CD4-positive, alpha-beta T cell treated with Interleukin-15 for 4 hours (primary cell): ENCODE measurements at places on chromosomes 12 and 14.

GRCh38 chr12:39048395-39048794 is 143.0 kb upstream of the CPNE8 start:
- no peak for DNase-seq

- DNase-seq: no peak
Measured at GRCh38 chr14:54864526-54864925, 38.1 kb downstream of the GCH1 start.

- DNase-seq: no peak
Measured at GRCh38 chr14:68686724-68687123, 106.1 kb downstream of the ZFP36L1 start.

DNA sequence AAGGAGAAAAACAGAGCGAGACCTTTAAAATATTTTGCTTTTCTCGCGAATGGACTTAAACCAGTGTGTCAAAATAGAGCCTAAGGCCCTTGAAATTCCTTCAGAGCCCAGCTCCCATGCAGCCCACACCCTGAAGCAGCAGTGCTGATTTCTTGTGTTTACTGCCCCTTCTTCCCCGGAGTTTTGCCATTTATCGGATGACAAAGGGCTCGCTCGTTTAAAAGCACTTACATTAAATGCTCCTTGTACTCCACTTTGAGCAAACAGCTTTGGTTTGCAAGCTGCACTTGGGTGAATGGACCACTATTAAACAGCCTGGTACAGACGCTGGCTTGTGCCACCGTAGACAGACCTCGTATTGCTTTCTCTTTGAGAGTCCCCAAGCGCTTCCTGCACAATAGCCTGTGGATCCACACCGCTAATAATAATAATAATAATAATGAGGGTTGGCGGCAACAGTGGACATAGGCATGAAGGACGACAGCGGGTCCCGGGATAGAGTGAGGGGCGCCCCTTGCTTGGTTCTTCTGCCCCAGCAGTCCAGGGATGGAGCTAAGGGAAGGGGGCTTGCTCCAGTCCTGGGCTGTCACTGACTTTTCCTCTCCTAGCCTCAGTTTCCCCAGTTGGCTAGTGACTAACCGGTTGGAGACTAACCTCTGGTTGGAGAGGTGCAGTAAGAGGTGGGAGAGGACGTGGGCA is 6.6 kb downstream of the DLK1 start:
- no peak for DNase-seq

DNA sequence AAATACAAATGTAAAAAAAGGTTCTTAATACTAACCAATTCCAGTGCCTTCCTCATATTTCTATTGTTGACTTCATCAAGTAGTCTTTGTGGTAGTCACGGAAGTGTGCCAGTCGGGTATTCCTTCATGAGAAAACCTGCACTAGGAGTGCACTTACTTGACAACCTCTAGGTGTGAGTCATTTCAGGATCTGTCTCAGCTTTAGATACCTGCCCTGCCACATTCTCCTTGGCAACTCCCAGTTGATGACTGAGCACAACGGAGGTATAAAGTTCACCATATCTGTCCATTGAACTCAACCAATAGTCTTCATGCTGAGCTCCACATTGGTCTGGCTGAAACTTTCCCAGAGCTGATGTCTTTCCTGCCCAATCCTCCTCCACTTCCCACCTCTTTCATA is 215.7 kb downstream of the SYT10 start:
- DNase-seq: no peak

- no peak for DNase-seq
Measured at GRCh38 chr12:61412201-61412600, 848.0 kb upstream of the USP15 start.

DNA sequence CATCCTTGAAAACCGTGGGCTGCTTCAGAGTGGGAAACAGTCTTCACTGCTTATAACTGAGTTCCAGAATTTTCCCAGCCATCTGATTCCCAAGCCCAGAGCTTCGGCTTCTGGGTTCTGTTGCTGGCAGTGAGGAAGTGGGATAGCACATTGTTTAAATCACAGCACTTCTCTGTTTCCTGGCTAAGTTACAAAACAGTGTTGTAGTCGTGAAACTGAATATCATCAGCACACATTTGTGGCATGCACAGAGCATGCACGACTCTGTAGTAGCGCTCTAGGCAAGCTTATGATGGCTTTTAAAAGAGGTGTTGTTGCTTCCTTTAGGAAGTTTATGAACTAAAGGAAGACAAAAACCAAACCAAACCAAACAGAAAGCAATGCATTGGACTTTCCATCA is 1005.5 kb downstream of the NRXN3 start:
- DNase-seq: no peak

GRCh38 chr14:83253870-83254269 is 1720.2 kb upstream of the SEL1L start:
- no peak for DNase-seq

DNA sequence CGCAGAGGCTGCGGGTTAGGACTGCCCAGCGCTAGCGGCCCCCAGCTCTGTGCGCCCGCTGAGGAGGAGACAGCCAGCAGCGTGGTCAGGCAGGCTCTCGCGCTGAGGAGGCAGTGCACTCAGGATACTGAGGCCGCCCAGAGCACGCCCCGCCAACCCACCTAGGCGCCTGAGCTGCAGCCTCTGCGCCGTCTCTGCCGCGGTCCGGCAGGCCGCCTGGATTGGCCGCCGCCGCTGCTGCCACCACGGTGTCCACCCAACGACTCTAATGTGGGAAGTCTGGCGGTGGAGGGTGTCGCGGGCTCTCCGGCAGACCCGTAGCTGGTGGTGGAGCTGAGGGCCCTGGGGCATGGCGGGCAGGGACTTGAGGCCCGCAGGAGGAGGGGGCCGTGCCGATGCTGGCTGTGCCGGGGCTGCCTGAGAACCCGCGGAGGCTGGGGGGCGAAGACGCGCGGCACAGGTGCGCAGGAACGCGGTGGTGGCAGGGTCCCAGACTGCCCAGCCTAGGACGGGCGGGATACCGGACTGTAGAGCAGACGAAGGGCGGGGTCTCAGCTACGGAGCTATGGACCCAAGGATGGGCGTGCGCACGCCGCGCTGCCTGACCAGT is 69.9 kb downstream of the ASCL4 start:
- no peak for DNase-seq

GRCh38 chr14:73714656-73715081 is 485 bp upstream of the PNMA1 start:
- DNase-seq: no peak
